Osteocyte (in vitro differentiated cells): ENCODE measurements at places on chromosomes 16 and 17. TPM values are rescaled to one million over a fixed set of nuclear protein-coding genes. Genes with fewer than 3 reads are reported as not detected.

DNA sequence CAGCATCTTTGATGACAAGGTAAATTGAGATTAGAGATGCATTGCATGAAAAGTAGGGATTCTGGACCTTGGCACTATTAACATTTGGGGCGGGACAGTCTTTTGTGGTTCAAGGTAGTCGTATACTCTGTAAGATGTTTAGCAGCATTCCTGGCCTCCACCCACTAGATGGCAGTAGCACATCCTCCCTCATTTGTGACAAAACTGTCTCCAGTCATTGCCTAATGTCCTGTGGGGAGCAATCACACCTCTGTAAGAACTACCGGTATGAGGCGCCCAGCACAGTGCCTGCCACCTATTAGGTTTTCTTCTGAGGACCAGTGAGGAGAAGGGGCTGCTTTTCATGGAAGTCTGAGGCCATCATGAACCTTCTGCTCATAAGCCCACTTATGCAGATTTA lies 180.8 kb downstream of the RBFOX1 start:
- no peaks in the 10 kb centered on the region for H3K4me1 ChIP-seq
- no peak overlapping the region for H3K27ac ChIP-seq
- no peak for DNase-seq
- H3K4me3 ChIP-seq, result no peak overlapping the region
- no peaks in the 10 kb centered on the region for H3K27me3 ChIP-seq

DNA sequence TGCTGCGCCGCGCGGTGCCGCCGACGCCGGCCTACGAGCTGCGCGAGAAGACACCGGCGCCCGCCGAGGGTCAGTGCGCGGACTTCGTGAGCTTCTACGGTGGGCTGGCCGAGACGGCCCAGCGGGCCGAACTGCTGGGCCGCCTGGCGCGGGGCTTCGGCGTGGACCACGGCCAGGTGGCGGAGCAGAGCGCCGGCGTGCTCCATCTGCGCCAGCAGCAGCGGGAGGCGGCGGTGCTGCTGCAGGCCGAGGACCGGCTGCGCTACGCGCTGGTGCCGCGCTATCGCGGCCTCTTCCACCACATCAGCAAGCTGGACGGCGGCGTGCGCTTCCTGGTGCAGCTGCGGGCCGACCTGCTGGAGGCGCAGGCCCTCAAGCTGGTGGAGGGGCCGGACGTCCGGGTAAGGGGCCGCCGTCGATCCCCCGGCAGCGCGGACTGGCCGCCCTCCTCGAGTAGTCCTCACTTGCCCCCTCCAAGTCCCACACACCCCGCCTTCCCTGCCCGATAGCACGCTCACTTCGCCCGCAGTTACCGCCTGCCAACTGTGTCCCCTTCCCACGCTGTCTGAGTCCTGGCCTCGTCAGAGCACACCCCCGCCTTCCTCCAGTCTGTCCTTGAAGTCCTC lies 470 bp downstream of the MLYCD start:
- DNase-seq, result no peak
- peaks cover 14% of the 10 kb centered on the region for H3K4me1 ChIP-seq
- no peaks in the 10 kb centered on the region for H3K36me3 ChIP-seq
- peaks cover 7% of the 10 kb centered on the region for H3K27me3 ChIP-seq

GRCh38 chr16:6066652-6067051 lies 969.1 kb upstream of the EEF2KMT start:
- no peak overlapping the region for H3K27ac ChIP-seq
- DNase-seq, result no peak
- H3K27me3 ChIP-seq, result no peaks in the 10 kb centered on the region
- H3K4me1 ChIP-seq, result no peaks in the 10 kb centered on the region

- H3K4me1 ChIP-seq, result peaks cover 43% of the 10 kb centered on the region
- H3K36me3 ChIP-seq, result no peaks in the 10 kb centered on the region
- no peak for DNase-seq
- H3K27ac ChIP-seq, result no peak overlapping the region
- no peak overlapping the region for H3K4me3 ChIP-seq
- no peaks in the 10 kb centered on the region for H3K27me3 ChIP-seq
Measured at GRCh38 chr17:66343531-66344078, 41.2 kb downstream of the PRKCA start.

GRCh38 chr16:66245072-66245471 lies 121.4 kb upstream of the CDH5 start:
- H3K27ac ChIP-seq, result no peak overlapping the region
- DNase-seq, result no peak
- no peak overlapping the region for H3K4me3 ChIP-seq
- peaks cover 30% of the 10 kb centered on the region for H3K4me1 ChIP-seq
- no peaks in the 10 kb centered on the region for H3K36me3 ChIP-seq

AXIN1 gene
- 31.5 and 33.0 TPM in 2 replicates for total RNA-seq

CTRL gene
- total RNA-seq, result 0.39 and 0.91 TPM in 2 replicates
